ENCODE measurements at places on chromosomes 12 and 14.

DNA sequence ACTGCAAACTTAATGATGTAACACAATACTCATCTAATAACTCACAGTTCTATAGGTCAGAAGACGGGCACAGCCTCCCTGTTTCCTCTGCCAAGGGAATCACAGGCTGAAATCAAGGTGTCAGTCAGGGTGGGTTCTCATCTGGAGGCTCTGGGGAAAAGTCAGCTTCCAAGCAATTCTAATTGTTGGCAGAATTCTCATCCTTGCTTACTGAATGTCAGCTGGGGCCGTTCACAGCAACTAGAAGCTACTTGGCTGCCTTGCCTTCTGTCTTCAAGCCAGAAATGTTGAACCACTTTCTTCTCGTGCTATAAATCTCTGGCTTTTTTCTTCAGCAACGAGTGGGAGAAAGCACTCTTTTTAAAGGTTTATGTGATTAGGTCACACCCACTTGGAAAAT lies 80.1 kb upstream of the PDZRN4 start:
- DNase-seq, result no peak

GRCh38 chr14:95527387-95528002 lies 7.4 kb upstream of the GLRX5 start:
- peak; percentile 78 for DNase-seq

DNA sequence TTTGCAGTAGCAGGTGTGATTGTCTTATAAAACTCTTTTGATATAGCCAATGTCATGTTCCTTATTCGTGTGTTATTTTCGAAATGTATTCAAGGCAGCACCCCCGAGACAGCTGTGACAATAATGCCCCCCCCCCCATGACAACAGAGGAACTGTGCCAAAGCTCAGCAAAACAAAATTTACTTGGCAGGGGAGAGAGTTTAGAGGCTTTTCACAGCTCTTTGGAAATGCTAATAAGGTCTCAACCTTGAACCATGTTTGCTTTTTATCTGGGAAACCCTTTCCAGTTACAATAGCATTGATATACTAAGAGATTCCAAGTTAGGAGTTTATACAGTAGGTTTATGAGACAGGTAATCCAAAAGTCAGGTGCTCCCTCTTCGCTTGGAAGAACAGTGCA lies 56.4 kb upstream of the USP44 start:
- DNase-seq, result no peak

DNA sequence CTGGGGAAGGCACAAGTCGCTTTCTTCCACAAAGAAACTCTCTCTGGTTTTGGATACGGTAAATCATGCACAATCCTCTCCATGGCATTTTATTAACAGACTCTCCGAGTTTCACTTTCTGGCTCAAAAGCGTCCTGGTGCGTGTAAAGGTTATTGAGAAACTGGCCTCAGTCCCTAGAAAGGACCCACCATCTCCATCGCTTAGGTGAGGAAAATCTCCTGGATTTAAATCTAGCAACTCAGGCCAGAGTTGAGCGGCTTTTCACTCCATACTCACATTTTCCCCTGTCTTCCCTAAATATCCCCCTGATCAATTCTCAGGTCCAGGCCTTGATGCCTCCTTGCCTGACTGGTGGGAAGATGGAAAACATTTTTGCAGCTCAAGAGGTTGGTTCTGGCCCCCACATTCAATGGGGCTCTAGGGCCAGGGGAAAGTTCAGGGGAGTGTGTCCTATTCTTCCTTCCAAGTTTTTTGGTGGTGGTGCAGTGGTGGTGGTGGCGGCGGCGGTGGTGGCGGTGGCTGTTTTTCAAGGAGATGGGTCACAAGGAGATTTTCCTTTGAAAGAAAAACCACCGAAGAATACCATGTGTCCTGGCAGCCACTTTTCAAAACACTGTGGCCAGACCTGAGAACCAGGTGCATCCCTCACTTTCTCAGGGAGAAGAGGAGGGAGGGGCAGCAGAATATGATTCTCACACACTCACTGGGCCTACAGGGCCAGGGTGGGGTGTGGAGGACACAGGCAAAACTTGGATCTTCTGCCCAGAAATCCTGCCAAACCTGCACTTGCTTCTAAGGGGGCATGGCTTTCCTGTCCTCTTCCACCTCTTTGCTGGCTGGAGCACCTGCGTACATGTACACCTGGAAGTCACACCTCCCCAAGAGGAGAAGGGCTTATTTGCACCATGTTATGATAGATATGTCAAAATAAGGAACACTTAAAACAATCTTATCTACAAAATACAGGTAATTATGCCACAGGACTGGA lies 46.7 kb upstream of the PNMA1 start:
- no peak for DNase-seq

DNA sequence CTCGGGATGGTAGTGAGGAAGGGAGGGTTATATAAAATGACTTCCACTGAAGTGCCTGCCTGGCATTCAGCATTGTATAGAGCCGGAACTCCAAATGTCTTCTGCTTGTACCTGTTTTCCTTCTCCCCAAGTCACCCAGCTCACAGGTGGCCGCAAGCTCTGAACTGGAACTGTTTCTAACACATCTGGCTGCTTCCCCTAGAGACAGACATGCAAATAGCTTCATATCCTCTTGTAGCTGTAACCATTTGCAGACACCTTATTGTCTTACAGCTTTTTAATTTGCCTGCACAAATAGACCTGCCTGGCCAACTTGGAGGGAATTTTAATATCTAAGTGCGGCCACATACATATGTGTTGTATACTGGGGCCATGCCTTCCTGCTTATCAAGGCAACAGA lies 126.0 kb downstream of the CHST11 start:
- DNase-seq, result no peak

DNA sequence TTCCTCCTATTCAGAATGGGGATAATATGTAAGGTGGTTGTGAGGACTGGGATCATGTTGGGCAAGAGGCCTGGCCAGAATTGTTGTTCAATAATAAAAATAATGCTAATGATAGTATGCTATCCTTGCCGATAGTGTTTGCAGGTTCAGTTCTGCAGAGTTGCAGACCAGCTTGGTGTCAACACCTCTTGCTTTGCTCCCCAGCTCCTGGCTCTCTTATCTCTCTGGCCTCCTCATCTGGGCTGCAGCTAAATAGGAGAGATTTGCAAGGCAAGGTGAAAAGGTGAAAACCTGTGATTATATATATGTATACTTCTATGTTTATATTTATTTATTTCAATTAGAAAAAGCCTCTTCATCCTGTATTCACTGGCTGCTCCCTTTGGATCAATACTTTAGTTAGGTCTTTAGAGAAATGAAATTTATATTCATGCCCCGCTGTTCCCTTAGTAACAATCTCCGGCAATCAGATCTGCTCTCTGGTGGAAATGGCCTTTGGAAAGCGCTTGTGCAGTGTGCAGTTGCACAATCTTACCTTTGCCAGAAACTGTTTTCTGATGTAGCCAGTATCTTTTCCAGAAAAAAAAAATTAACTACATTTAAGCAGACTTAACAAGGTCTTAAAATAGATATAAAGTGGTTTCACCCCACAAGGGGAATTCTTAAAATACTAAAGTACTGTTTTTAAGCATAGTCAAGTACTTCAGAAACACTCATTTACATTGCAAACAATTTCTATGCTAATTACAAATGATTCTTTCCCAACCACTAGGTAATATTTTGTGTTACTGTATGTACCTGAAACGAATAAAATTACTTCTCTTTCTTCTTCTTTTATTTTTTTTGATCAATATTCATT lies 19.1 kb upstream of the ACVR1B start:
- no peak for DNase-seq

DNA sequence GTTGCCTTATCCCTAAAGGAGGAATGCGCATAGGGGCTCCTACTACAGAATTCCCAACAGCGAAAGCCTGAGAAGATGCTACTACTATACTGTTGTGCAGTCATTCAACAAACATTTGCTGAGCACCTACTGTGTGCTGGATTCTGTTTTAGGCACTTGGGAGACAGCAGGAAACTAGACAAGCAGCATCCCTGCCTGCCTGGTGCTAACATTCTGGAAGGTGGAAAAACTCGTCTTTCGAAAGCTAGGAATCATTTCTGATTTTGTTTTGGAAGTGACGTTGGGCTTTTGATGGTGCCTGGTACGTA lies 131.5 kb upstream of the NCOR2 start:
- DNase-seq, result no peak

GRCh38 chr12:45522227-45522626 lies 207.3 kb upstream of the ARID2 start:
- no peak for DNase-seq

GRCh38 chr14:96181186-96182056 lies 23.2 kb upstream of the BDKRB2 start:
- no peak for DNase-seq
